ENCODE measurements at places on chromosomes 6 and 20.

DNA sequence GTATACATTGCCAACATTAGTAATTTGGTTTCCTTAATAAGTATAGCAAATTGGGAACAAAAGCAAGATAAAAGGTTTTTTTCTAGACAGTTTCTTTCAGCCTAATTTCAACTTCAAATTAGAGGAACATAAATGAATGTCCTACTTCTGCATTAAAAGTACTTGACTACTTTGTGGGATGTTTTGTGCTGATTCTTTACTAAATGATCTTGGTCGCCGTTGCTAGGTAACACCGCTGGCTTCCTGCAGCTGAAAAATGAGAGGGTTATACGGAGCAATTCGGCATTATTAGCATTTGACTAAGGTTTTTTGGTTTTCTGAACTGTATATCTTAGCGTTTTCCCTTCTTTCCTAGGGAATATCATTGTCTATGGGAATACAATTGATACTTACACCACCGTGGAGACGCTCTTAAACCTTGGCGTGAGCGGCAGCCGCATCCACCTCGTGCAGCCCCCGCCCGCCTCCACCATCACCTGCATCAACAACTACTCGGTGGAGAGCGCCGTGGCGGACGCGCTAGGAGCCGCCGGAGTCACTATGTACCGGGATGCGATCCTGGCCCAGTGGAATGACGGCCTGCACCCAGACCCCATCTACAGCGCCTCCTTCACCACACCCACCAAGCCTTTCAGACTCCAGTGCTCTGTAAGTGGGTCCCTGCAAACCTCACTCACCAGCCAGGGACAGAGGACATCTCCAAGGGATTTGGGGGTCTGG lies 90.9 kb upstream of the INSM1 start:
- no peak for DNase-seq

GRCh38 chr20:57785720-57786119 lies 75.9 kb upstream of the PMEPA1 start:
- DNase-seq: no peak

DNA sequence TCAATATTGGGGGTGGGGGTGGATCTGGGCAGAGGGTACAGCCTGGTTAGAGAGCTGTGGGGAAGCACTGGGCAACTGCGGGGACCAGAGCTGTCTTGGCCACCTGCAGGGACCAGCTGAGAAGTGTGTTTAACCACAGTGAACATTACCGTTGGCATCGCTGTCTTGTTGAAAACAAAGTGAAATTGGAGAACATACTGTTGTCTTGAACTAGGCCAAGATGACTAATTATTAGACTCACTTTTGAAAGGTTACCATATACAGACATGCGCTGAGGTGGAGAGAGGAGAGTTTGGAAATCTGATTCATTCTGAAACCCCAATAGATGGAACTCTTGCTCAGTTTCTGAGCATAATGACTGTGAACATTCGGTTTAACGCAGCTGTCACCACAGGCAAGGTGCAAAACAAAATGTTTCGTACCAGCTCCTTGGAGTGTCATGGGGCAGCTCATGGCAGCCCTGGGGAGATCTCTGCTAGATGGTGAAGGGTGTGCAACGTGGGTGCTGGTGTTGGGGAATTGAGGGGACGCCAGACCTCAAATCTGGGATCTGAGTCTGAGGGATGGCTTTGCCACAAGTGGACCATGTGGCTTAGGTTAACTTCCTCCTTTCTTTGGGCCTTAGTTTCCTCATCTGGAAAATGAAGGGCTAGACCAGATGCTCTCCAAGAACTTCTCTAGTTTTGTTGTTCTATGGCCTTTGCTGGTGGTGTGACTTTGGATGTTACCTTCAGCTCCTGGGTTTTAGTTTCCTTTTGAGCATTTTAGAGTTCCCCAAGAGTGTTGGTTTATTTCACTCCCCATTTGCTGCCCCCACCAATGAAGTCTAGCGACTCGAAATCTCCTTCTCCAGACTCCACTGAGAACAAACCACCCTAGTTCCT lies 24.6 kb upstream of the GTSF1L start:
- peak; percentile 14 for DNase-seq

GRCh38 chr20:49400904-49401303 lies 81.6 kb downstream of the KCNB1 start:
- peak; percentile 32 for DNase-seq

DNA sequence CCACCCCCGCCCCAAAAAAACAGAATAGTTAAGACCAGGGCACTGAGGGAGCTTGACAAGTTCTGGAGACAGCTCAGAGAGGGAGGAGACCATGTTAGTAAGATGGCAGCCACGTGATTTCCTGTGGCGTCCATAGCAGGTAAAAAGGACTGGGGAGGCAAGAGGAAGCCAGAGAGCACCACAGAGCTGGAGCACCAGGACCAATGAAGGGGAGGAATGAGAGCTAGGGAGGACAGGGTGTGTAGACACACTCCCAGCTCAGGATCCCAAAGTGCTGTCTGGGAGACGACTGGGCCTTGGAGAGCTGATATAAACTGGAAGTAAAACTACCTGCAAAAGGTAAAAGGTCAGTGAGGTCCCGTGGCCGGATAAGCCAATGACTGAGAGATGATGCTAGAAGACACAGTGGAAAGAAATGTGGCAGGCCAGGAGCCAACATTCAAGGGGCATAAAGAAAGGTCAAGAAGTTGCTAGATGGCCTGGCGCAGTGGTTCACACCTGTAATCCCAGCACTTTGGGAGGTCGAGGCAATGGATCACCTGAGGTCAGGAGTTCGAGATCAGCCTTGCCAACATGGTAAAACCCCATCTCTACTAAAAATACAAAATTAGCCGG lies 39.0 kb downstream of the SLC23A2 start:
- DNase-seq: no peak

Measured in adipocyte (in vitro differentiated cells).